NCI-H1092 treated with DMSO at 0.1 percent for 48 hours (cell line): ENCODE measurements at places on chromosomes 2 and 18.

- DNase-seq, result no peak
These were observed 106.7 kb upstream of the NABP1 start for GRCh38 chr2:191571163-191571769.

DNA sequence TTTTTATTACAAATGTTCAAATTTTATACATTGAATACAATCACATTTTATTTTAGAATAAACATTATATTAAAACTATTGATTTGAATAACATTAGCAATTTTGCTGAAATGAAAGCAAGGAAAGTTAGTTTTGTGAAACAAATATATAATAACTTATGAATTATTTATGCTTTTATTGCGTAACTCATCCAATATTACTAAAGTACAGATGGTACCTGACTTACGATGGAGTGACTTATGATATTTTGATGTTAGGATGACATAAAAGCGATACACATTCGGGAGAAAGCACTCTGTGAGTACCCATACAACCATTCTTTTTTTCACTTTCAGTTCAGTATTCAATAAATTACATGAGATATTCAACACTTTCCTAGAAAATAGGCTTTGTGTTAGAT, 26.5 kb downstream of the GPR39 start:
- DNase-seq, result no peak

- DNase-seq, result peak; percentile 28
These were observed 48.2 kb upstream of the HS6ST1 start for GRCh38 chr2:128366713-128367511.

- no peak for DNase-seq
These were observed 28.3 kb downstream of the MYO7B start for GRCh38 chr2:127563458-127564428.

GRCh38 chr2:171387052-171387451, 46.7 kb downstream of the METTL8 start:
- DNase-seq, result no peak

DNA sequence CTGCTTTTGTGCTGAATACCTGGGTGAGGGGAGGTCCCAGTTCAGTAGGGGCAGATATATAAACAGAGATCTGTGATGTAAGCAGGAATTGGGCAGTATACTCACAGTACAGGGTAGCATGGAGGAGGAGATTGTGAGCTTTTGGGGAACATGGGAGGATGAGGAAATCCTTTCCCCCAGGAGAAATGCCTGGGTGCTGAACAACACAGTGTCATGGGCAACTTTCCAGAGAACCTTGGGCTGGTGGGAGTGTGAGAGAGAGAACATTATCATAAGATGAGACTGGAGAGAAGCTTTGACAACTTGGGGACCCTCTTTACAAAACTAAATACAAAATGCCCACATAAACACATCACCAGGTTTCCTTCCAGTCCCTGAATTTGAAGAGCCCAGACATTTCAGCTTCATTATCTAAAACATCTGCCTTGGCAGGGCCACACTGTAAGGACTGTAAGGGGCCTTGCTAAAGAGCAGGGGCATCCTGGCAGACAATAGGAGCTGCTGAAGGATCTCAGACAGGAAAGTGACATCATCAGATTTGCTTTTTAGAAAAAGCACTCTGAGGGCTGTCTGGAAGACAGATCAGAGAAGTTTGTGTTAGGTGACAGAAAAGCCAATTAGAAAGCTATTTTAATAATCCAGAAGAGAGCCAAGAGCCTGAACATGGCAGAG, 303.1 kb upstream of the FBXO11 start:
- no peak for DNase-seq

DNA sequence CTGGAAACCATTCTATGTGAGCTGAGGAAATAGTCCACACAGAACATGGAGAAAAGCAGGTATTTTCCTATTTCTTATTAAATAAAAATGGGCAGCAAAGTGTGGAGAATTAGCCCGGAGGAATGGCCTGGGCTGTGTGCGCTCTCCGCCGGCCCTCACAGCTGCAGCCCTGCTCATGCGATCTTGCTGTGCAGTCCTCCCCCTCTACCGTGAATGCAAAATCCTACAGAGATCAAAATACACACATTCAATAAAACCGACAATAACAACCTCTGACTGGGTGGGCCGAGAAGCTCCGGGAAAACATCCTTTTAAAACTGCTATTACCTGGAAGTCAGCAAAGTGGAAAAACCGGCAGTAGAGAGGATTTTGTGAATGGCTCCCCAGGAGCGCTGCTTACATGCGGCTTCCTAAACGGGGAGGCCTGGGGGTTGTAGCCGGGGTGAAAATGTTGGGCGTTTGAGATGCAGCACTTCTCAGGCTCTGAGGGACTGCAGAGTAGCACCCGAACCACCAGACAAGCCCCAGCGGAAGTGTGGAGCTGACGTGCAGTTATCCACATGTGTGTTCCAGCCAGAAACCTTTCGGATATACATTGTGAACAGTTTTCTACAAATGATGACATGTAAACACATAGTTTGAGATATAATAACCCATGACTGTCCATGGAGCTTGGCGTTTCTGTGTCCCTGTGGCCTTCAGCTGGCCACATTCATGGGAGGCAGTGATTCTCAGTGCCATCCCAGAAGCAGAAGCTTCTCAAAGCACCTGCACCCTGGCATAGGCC, 94.2 kb upstream of the ALKAL2 start:
- no peak for DNase-seq

GRCh38 chr2:33497221-33497650, 20.8 kb downstream of the RASGRP3 start:
- DNase-seq, result no peak

GRCh38 chr2:207933396-207934065, 91.8 kb downstream of the PLEKHM3 start:
- peak; percentile 80 for DNase-seq
